Activated CD4-positive, alpha-beta memory T cell treated with anti-CD3 and anti-CD28 coated beads for 36 hours (primary cell): ENCODE measurements at places on chromosomes 7 and 10. TPM values are rescaled to one million over a fixed set of nuclear protein-coding genes. Genes with fewer than 3 reads are reported as not detected.

DNA sequence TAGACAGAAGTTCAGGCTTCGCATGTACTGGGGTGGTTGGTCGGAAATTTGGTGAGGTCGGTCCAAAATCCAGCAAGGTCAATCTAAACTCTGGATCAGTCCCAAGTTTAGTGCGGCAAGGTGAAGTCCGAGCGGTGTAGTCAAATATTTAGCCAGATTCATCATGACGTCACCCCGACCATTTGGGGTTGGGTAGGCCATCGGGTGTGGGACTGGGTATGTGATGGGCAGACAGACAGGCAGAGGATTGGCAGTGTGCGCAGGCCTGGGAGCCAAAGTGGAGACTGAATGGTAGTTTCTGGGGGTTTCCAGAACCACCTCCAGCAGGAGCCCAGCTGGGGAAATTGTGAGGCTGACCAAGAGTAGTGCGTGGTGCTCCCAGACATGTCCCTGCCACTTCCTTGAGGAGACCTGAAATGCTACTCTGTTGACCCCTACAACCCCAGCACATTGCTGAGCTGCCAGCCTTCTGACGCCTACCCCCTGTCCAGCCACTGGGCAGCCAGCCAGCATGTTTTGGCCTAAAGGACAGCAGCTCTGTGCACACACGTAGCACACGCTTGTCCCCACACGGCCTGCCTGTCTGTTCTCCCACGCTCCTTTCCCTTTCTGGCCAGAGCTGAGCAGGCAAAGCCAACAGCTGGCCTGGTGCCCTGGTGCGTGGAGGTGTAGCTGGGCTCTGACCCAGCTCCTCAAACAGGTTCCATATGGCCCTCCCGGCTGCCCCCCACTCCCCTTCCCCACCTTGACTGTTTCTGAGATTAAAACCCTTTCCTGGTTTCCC is 55.9 kb downstream of the FAM241B start:
- H3K36me3 ChIP-seq: no peaks in the 10 kb centered on the region
- no peak overlapping the region for H3K27ac ChIP-seq
- no peak overlapping the region for H3K4me3 ChIP-seq

- H3K36me3 ChIP-seq: no peaks in the 10 kb centered on the region
- no peak for DNase-seq
- H3K4me1 ChIP-seq: peaks cover 2% of the 10 kb centered on the region
- no peak overlapping the region for H3K4me3 ChIP-seq
- no peak overlapping the region for H3K27ac ChIP-seq
These were observed 23.6 kb downstream of the BMPER start for GRCh38 chr7:33928986-33929385.

GRCh38 chr7:140036224-140036962 is 26.4 kb downstream of the PARP12 start:
- no peak overlapping the region for H3K4me3 ChIP-seq
- peaks cover 25% of the 10 kb centered on the region for H3K36me3 ChIP-seq
- no peaks in the 10 kb centered on the region for H3K27me3 ChIP-seq
- H3K27ac ChIP-seq: peak overlapping the region; percentile 19
- DNase-seq: peak; percentile 30

TUBAL3 gene
- not detected for total RNA-seq

SPDYE9 gene
- not detected for total RNA-seq

DNA sequence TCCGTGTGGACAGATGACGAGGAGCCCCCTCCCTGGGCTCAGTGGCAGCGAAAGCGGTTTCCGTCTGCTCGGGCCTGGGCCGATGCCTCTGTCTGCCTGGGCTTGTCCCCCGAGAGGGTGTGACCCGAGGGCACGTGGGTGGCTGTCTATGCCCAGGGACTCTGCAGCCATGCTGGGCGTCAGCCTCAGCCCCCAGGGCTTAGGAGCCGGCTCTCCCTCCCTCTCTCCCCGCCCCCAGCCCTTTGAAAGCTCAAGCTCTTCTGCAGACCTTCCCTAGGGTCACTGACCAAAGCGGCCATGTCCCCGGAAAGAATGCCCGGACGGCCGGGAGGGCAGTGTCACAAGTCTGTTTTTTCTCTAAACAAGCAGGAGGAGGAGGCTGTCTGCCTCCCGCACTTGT is 7.1 kb downstream of the MICALL2 start:
- DNase-seq: no peak
- no peak overlapping the region for H3K27ac ChIP-seq
- no peaks in the 10 kb centered on the region for H3K36me3 ChIP-seq
- H3K27me3 ChIP-seq: no peaks in the 10 kb centered on the region
- no peaks in the 10 kb centered on the region for H3K4me1 ChIP-seq

DNA sequence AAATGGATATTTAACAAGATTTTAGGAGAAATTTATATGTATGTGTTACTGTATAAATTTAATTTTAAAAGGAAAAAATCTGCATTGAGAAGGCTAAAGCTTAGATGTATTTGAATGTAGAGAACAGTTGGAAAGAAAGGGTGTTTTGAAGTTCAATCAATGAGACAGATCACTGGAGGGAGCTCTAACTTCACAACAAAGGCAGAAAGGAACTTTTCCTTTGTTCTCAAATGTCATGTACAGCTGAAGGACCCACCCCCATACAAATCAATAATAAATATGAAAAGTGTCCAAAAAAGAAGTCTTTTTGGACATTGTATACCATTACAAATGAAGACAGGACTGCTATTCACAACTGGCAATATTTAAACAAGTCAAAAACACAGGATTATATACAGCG is 403.4 kb downstream of the DNAJB9 start:
- no peak overlapping the region for H3K27ac ChIP-seq
- H3K4me1 ChIP-seq: no peaks in the 10 kb centered on the region
- no peak overlapping the region for H3K4me3 ChIP-seq

- no peak overlapping the region for H3K4me3 ChIP-seq
- peak overlapping the region; percentile 84 for H3K27ac ChIP-seq
- DNase-seq: peak; percentile 51
These were observed 31.5 kb upstream of the NRP1 start for GRCh38 chr10:33365871-33366411.

ZCCHC24 gene
- 0.77 TPM for total RNA-seq

DNA sequence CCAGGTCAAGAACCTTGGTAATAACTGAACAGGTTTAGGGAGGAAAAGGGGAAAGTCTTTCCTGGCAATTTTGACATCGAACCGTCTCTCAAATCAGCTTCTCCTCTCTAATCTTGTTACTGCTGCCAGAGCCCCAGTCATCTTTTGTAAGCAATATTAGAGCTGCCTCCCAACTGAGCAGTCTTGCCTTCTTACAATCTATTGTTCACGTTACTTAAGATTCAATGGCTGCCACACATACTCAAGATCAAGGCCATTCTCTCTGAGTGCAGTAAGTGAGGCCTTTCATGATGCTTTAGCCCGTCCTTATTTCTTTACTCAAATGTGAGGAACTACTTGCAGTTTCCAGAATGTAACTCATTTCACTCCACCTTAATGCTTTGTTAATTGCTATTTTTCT is 12.4 kb downstream of the NET1 start:
- H3K4me3 ChIP-seq: no peak overlapping the region
- H3K27me3 ChIP-seq: no peaks in the 10 kb centered on the region
- H3K4me1 ChIP-seq: peaks cover 3% of the 10 kb centered on the region
- DNase-seq: no peak

GRCh38 chr10:33189808-33190207 is 144.7 kb downstream of the NRP1 start:
- DNase-seq: no peak
- no peak overlapping the region for H3K27ac ChIP-seq
- H3K36me3 ChIP-seq: no peaks in the 10 kb centered on the region
- H3K4me3 ChIP-seq: no peak overlapping the region

PSPH gene
- 16.3 TPM for total RNA-seq

SEMA3D gene
- not detected for total RNA-seq

DNA sequence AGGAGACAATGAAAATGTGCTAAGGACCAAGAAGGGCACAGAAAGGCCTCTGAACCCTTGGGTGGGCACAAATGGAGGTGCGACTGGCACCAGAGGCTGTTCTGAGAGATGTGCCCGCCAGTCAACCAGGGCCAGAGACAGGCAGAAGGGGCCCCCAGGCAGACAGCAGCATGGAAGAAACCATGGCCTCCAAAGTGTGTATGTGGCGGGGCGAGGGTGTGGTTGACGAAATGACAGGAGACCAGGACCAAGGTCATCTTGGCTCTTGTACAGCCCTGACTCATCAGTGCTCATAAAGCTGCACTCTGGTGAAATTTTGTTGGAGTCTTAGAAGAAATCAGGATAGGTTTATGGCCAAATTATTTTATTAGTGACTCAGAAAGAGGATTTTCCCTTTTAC is 4.0 kb upstream of the MRPS24 start:
- peaks cover 27% of the 10 kb centered on the region for H3K36me3 ChIP-seq
- peaks cover 25% of the 10 kb centered on the region for H3K4me1 ChIP-seq
- peaks cover 1% of the 10 kb centered on the region for H3K27me3 ChIP-seq
- DNase-seq: no peak
- H3K4me3 ChIP-seq: no peak overlapping the region

SFTPD gene
- not detected for total RNA-seq

MBL2 gene
- not detected for total RNA-seq

HDAC9 gene
- 1.0 TPM for total RNA-seq

DNA sequence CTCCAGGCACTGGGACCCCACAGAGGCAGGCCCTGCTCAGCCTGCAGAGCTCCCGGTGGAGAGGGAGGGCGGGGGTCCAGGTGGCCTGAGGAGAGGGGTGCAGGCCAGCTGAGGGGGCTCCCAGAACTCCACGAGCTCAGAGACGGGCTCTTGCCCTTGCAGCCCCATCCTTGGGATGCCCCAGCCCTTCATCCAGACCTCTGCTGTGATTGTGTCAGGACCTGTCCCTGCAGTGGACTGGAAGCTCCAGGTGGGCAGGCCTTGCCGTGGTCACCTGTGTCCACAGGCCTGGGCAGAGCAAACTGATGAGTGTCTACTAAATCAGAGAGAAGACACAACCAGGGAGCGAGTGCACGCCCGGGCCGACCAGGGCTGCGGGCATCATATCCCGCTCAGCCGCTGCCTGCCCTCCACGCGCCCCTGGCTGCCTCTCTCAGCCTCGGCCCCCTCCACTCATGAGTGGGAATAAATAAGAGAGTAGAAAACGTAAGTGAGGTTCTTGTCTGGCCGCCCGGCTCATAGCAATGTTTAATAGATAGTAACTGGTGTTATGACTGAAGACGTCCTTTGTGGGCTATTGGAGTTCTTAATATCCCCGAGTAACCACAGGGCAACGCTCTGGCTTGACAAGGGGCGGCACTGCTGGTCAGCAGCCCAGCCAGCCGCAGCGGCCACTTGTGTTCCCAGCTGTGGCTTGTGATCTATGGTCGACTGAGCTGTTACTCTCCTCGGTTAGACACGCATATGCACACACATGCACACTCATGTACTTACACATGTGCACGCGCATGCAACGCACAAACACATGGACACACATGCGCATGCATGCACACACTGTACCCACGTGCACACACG is 105.6 kb downstream of the LHPP start:
- DNase-seq: no peak
- no peak overlapping the region for H3K4me3 ChIP-seq
- no peaks in the 10 kb centered on the region for H3K4me1 ChIP-seq
- H3K27ac ChIP-seq: no peak overlapping the region
- no peaks in the 10 kb centered on the region for H3K36me3 ChIP-seq

DNA sequence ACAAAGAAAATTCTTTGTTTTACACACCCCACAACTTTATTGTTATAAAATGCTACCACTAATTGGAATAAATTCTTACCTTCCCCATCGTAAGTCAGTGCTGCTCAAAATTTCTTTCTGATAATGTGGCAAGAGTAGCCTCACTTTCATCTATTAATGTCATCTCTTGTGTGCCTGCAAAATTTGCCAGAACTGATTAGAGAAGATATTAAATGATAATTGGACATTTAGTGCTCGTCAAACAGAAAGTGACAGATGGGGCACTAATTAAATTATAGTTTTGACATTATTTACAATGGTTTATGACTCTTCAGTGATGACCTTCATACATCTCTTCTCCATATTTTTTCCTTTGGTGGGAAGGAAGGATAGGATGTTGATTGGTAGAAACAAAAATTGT is 690.9 kb downstream of the NXPH1 start:
- no peaks in the 10 kb centered on the region for H3K36me3 ChIP-seq
- no peak overlapping the region for H3K4me3 ChIP-seq
- H3K4me1 ChIP-seq: no peaks in the 10 kb centered on the region
- no peak for DNase-seq

GRCh38 chr7:156156734-156157408 is 344.6 kb upstream of the SHH start:
- H3K27me3 ChIP-seq: no peaks in the 10 kb centered on the region

MCM7 gene
- total RNA-seq: 393 TPM

GRCh38 chr10:33712825-33713224 is 378.4 kb upstream of the NRP1 start:
- H3K36me3 ChIP-seq: no peaks in the 10 kb centered on the region
- H3K4me3 ChIP-seq: no peak overlapping the region
- no peak for DNase-seq
- peaks cover 9% of the 10 kb centered on the region for H3K27me3 ChIP-seq

- no peaks in the 10 kb centered on the region for H3K27me3 ChIP-seq
- H3K36me3 ChIP-seq: no peaks in the 10 kb centered on the region
- peaks cover 7% of the 10 kb centered on the region for H3K4me1 ChIP-seq
These were observed 12.5 kb downstream of the ADK start for GRCh38 chr10:74163319-74164068.

- no peak overlapping the region for H3K27ac ChIP-seq
- peaks cover 39% of the 10 kb centered on the region for H3K27me3 ChIP-seq
- H3K4me3 ChIP-seq: no peak overlapping the region
These were observed 65.4 kb upstream of the STEAP1B start for GRCh38 chr7:22565315-22565811.

GRCh38 chr10:62023329-62023728 is 121.8 kb downstream of the ARID5B start:
- H3K27me3 ChIP-seq: no peaks in the 10 kb centered on the region
- H3K36me3 ChIP-seq: peaks cover 43% of the 10 kb centered on the region
- H3K4me3 ChIP-seq: no peak overlapping the region
- H3K4me1 ChIP-seq: peaks cover 90% of the 10 kb centered on the region

DNA sequence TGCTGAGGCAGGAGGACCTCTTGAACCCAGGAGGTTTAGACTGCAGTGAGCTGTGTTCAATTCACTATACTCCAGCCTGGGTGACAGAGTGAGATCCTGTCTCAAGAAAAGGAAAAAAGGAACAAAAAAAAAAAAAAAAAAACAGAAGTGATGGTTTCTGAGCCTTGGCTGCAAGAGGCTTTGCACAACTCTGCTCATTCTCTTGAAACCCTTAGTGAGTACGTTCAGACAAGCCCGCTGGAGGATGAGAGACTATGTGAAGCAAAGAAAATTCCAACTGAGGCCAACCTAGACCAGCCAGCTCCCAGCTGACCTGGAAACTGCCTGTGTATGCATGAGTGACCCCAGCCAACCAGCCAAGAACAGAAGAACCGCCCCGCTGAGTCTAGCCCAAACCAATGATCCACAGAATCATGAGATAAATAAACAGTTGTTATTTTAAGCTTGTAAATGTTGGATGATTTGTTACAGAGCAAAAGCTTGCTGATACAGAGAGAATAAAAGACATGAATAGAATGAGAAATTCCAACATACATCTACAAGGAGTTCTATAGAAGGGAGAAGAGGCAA is 50.6 kb upstream of the FZD9 start:
- peaks cover 6% of the 10 kb centered on the region for H3K36me3 ChIP-seq
- no peak overlapping the region for H3K4me3 ChIP-seq
- H3K27ac ChIP-seq: no peak overlapping the region
- no peaks in the 10 kb centered on the region for H3K4me1 ChIP-seq
- H3K27me3 ChIP-seq: peaks cover 6% of the 10 kb centered on the region

- H3K4me3 ChIP-seq: no peak overlapping the region
- no peak for DNase-seq
- no peak overlapping the region for H3K27ac ChIP-seq
- no peaks in the 10 kb centered on the region for H3K4me1 ChIP-seq
- H3K27me3 ChIP-seq: no peaks in the 10 kb centered on the region
These were observed 13.6 kb upstream of the FAM13C start for GRCh38 chr10:59375990-59376389.

- H3K4me1 ChIP-seq: no peaks in the 10 kb centered on the region
- H3K4me3 ChIP-seq: no peak overlapping the region
- no peaks in the 10 kb centered on the region for H3K27me3 ChIP-seq
- no peak overlapping the region for H3K27ac ChIP-seq
- no peaks in the 10 kb centered on the region for H3K36me3 ChIP-seq
- no peak for DNase-seq
These were observed 388.8 kb upstream of the PHF14 start for GRCh38 chr7:10584886-10585285.
